ENCODE measurements at places on chromosomes 6 and 20.
A peak's percentile ranks its signal among the peaks of the same experiment; 100 is the strongest.

- no peak for DNase-seq
Measured at GRCh38 chr6:16969699-16970655, 131.9 kb upstream of the STMND1 start.

DNA sequence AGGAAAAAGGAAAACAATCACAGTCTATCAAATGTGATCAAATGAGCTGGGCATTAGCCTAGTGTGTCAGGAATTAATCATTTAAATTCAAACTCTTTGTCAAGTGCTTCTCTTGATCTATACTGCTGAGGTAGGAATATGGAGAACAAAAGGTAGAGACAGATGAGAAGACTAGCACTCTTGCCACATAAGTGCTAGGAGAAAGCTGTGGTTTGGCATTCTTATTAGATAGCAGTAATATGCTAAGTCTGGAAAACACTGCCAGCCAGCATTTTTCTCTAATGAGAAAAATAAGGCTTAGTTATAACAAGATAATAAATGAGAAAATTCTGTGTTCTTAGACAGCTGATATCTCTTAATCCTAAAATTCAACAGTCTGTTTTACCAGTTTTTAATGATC lies 38.9 kb downstream of the ORC3 start:
- DNase-seq: no peak

DNA sequence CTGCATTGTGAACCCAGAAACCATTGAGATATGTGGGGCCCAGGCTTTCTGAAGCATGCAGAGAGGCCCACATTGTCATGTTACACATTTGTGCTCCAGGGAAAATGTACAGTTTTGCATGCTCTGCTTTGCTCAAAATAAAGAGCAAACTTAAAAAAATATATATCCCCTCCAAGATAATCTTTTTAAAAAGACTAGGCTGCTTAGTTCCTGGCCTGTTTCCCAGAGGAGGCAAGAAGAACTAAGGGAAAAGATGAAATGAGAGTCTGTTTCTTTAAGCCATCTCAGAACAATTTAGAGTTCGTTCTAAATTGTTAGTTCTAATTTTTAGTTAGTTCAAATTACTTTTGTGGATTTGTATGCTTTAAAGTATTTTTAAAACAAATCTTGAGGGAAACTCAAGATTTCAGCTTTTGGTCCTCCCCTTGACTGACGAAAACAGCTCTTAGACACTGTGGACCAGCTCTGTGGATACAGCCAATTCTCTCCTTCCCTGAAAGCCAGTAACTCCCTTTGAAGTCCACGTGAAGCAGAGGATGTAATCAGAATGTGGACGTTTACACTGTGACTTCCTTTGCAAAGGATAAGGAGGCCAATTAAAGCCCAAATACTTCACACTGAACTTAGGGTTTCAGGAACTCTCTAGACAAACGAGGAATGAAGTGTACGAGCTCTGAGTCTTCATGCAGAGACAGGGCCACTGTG lies 84.7 kb downstream of the CD164 start:
- DNase-seq: no peak

DNA sequence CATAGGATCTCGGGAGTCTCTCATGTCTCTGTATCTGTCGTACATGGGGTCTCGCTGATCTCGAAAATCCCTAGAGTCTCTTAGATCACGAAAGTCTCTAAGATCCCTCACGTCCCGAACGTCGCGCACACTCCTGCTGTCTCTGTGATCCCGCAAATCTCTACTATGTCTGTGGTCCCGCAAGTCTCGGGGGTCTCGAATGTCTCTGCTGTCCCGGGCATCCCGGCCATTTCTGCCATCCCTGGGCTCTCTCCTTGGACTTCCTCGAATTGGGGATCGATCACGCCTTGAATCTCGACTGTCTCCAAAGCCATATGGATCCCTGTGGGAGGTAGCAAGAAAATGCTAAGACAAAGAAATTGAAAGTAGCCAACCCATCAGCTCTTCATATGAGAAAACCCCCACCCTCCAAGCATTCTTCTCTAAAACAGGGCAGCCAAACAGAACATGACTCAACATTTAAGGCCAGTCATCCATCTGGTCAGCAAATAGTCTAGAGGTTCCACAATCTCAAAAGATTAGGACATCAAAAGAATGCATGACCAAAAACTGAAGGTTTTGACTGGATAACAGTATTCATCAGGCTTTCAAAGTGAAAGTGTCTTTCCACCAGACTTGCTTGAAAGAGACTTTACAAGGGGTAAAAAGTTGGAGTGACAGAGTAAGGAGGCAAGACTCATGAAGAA lies 19.4 kb downstream of the NCOA5 start:
- DNase-seq: no peak

DNA sequence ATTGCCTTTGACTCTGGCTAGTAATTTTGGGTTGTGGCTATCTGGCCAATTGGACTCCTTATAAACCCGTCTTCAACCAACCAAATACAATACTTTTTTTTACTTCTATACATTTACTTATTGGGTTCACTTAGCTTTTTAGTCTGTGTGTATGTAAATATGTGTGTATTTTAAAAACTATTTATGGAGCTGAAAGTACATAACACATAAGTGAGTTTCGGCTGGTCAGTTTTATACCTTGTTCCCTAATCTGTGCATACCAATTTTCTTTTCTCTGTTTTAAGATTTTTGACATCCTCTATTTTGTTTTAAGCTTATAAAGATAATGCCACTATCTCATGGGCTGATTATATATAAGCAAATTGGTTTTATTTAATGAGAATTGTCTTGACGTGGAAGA lies 129.5 kb downstream of the LRRC1 start:
- DNase-seq: no peak

- no peak for DNase-seq
Measured at GRCh38 chr6:91694016-91694654, 1107.3 kb upstream of the MAP3K7 start.

DNA sequence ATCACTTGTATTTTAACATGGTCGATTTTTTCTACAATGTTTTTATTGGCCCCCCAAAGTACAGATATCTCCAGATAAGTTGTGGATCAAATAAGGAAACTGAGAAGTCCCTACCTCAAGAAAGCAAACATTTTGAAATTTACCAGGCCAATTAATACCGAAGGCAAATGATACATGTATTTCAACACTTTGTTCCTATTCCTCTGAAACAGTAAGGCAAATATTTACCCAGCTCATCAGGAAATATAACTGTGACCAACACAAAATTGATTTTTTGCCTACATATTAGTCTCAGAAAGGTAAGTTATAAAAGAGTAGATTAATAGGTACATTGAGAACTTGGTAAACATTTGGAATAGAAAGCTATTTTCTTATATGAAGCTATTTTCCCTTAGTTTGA lies 51.3 kb upstream of the ADGRF5 start:
- DNase-seq: no peak

DNA sequence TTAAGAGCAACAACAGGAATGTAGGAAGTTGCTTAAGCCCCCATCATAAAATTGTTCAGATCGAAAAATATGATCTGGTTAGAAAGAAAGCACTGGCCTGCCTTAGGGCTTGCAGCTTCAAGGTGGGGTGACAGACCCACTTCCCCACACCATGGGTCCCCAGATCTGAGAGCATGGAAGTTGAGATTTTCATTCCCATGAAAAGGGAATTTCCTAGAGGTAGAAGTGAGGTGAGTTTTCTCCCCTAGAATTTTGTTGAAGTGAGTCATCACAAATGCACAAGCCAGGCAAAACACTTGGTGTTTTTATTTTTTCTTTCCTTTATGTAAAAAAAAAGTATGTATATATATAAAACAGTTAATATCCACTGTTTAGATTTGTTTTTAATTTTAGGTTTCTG lies 213.6 kb upstream of the SUPT3H start:
- DNase-seq: no peak

GRCh38 chr6:7115543-7116231 lies 7.9 kb downstream of the RREB1 start:
- no peak for DNase-seq

DNA sequence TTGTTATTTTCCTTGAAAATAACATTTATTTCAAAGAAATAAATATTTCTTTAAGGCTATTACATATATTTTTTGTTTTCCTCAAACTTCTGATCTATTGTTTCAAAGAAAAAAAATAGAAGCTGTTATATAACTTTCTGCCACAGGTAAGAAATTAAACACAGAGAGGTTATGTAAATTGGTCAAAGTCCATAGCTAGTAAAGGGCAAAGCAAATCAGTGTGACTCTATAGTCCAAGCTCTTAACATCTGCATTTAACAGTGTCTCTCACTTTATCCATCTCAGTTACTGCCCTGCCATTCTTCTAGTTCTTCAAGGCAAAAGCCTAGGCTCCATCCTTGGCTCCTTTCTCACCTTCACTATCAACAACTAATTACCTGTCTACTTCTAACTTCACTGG lies 57.1 kb downstream of the RWDD2A start:
- no peak for DNase-seq

DNA sequence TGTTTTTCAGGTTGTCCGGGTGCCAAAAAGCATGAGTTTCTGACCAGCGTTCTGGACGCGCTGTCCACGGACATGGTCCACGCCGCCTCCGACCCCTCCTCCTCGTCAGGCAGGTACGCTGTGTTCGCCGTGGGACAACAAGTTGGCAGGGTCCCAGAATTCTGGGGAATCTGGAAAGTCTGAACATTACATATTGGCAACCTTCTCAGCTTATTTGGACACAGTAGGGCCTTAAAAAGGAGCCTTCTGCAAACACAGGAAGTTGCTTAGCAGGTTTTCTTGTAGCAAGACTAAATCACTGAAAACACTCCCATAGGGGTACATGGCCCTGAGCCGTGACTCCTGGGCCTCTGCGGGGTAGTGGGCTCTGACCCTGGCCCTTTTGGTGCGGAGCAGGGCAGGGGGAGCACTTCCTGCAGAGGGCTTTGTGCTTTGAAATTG lies 209.7 kb downstream of the SMOC2 start:
- no peak for DNase-seq

GRCh38 chr6:169564453-169565240 lies 137.2 kb downstream of the WDR27 start:
- no peak for DNase-seq

GRCh38 chr6:139452148-139452876 lies 77.9 kb upstream of the CITED2 start:
- no peak for DNase-seq

DNA sequence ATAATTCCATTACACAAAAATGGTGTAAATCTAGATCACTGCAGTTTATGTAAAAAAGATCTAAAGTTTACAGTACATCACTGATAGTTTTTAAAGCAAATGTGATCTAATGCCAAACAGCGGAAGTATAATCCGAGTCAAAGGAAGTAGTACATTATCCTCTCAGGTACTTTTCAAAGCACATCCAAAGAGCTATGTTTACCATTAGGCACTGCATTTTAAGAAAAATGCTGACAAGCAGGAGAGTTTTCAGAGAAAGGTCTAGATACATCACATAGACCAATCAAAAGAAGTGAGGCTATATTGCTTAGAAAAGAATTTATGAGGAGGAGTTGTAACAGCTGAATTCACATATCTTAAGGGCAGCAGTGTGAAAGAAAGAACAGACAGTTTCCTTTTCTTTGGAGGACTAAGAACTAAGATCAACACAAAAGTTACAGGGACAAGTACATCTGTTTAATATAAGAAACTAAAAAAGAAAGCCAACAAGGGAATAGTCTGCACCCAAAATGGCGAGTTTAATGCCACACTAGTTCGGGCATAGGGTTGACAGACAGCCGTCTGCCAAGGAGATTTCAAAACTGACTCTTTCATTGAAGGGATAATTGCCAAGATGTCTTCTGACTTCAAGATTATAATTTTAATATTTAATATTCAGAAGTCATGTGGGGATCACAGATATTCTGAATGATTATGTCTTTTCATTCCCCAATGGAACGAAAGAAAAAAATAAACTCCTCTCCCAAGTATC lies 1.4 kb downstream of the ZNF184 start:
- no peak for DNase-seq

GRCh38 chr20:31494131-31494530 lies 19.0 kb downstream of the REM1 start:
- no peak for DNase-seq

DNA sequence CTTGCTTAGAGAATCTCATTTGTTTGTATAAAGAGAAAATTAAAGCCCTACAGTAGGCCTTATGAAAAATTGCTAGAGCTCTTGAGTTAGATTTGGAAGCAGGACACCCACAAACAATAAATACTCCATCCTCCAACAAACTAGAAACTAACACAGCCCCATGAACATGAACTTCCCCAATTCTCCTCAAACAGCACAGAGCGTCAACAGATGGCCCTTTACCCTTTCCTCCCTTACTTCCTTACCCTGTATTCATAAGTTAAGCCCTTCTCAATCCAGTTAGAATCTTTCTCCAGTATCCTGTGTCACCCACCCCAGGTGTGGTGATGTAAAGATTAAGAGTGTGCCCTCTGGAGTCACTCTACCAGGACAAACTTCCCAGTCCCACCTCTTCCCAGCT lies 113.7 kb downstream of the UNC5CL start:
- DNase-seq: no peak

- DNase-seq: no peak
Measured at GRCh38 chr20:58251979-58252591, 23.6 kb upstream of the ANKRD60 start.

DNA sequence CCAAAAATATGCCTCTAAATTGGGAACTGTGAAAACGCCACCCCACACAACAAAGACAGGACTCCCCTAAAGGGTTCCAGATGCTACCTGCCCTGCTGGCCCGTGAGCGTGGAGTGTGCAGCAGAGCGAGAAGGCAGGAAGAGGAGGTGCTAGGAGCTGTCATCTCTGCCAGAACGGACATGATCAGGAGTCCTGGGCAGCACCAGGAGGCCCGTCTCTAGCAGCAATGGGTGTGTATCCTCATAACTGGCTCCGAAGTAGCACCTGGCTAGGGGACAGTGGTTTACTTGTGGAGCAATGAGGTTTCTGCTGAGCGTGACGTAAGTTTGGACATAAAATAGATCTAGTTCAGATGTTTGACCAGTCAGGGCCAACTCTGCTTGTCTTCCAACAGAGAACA lies 226.0 kb downstream of the CDH4 start:
- DNase-seq: no peak

DNA sequence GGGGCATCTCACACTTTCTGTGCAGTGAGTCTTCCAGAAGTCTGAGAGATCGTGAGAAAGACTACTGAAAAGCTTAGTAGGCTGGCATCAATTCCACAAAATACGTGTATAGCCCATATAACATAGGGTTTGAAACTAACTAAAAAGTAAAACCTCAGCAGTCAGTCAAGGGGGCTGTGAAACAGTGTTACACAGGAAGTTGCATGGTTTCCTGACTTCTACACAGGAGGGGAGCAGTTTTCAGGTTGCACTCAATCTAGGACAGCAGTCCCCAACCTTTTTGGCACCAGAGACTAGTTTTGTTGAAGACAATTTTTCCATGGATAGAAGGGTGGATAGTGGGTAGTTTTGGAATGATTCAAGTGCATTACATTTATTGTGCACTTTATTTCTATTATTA lies 4.7 kb upstream of the LY86 start:
- no peak for DNase-seq

GRCh38 chr6:24583463-24584381 lies 62.3 kb downstream of the KIAA0319 start:
- peak; percentile 74 for DNase-seq

GRCh38 chr20:1225263-1225782 lies 521 bp upstream of the RAD21L1 start:
- DNase-seq: no peak

Measured in CD4-positive, alpha-beta T cell treated with Interleukin-1 beta for 1 hour (primary cell).